Stimulated activated CD4-positive, alpha-beta T cell treated with anti-CD3 and anti-CD28 coated beads, Interleukin-1b, Interleukin-23, amount 100 ng/mL, for 1 hour (primary cell): ENCODE measurements at places on chromosomes 1 and 21.

- DNase-seq: no peak
These were observed 47.0 kb upstream of the BCAR3 start for GRCh38 chr1:93728480-93729131.

GRCh38 chr1:226615876-226616275 is 67.3 kb downstream of the STUM start:
- DNase-seq: no peak

DNA sequence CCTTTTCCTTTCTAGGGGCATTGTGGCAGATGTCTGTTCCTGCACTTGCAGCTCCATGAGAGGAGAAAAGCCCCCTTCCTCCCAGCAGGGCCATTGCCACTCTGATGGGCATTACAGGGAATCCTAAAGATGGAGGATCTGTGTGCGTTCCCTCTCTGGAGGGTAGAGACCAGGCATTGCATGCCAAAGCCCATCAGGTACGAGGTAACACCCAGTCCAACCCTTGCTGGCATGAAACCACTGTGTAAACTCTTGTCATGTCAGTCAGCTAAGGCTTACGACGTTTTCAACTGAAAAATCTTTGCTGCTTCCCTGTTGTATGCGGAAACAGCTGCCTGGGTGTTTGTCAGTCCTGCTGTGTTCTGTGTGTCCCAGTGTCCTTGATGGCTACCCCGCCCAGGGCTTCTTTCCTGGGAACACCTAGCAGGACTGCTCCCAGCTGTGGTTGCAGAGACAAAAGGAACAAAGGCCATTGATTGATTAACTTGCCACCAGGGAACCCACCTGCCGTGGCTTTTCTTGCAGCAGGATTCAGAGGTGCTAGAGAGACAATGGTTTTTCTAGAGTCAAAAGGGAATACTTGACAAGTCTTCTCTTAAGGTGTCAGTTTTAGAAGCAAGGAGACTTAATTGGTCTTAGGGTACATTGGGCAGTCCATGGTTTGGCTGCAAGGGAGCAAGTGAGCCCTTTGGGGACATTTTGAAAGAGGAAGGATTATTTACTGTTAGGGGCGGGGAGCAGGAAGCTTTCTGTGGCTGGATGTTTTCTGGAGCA is 24.6 kb downstream of the B3GALT5 start:
- no peak for DNase-seq

DNA sequence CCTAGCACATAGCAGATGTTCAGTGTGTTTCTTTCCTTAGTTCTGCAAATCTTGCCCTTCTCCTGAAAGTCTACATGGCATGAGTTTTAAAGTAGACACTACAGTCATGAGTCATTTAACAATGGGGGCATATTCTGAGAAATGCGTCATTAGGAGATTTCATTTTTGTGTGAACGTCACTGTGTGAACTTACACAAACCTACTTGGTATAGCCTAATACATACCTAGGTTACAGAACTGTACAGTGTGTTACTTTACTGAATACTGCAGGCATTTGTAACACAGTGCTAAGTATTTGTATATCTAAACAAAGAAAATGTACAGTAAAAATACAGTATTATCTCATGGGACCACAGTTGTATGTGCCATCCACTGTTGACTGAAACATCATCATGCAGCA is 10.0 kb downstream of the TTF2 start:
- DNase-seq: no peak

DNA sequence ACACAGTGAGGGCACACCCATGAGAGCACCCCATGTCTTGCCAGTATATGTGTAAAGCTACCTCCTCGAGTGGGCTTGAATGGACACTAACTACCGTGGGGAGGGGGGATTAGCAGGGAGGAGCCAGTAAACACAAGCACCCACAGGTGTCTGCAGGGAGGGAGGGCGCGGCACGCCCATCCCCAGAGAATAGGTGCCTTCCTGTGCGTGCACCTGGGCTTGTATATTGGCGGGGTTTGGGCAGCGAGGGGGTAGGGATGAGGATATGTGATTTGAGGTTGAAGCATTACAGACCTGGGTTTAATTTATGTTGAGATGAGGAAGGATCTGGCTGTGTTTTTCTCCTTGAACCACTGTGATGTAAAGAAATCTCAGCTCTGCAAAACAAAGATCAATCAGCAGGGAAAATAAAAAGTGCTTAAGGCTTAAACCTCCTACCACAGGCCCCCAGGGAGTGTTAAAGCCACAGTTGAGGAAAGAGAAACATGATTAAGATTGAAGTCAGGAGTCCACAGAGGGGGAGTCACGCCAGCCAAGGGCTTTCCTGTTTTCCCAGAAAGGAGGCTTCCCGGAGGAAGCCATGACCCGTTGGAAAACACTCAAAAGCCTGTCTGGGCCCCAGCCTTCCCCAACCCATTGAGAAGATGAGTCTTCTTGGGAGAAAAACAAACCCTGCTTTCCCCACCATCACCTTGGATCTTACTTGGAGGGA is 80.0 kb downstream of the CAMK2N1 start:
- no peak for DNase-seq

- DNase-seq: no peak
These were observed 69.6 kb downstream of the DYRK1A start for GRCh38 chr21:37436174-37436573.

GRCh38 chr21:36429947-36430546 is 44.9 kb downstream of the CHAF1B start:
- peak; percentile 14 for DNase-seq

- DNase-seq: no peak
These were observed 387.6 kb downstream of the PCP4 start for GRCh38 chr21:40254540-40255465.

DNA sequence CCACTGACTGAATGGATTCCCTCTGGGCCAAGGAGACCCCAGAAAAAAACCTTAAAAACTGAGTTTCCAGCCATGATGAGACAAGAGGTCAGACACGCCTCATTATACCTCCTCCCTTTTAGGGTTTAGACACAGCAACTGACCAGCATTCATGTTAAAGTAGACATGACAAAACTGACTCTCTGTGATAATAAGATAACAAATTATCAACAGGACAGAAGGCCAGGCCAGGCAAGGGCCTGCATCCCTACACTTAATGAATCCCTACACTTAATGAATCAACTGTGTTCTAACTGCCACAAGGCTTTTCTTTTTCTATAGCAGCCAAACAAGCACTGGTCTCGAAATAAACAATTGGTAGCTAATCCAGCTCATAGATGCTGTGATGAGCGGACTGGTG is 33.3 kb upstream of the FAM89A start:
- DNase-seq: no peak

- no peak for DNase-seq
These were observed 547 bp downstream of the FOXD2 start for GRCh38 chr1:47438165-47439016.

- DNase-seq: no peak
These were observed 55.3 kb downstream of the NTPCR start for GRCh38 chr1:233005703-233006102.

DNA sequence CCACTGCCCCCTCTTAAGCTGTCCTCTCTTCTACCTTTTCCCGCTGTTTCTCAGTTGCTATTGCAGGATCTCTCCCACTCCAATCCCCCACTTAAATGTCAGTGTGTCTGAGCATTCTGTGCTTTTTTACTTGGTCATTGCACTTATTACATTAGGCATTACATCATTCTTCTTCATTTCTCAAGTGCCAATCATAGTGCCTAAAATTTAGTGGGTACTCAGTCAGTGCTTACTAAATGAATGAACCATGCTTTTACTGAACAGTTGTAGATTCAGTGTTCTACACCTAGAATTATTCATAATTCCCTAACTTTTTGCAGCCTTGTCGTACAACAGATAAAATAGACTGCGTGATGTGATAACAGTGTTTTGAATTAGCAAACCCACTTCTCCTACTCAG is 19.4 kb downstream of the ARMH1 start:
- DNase-seq: no peak

DNA sequence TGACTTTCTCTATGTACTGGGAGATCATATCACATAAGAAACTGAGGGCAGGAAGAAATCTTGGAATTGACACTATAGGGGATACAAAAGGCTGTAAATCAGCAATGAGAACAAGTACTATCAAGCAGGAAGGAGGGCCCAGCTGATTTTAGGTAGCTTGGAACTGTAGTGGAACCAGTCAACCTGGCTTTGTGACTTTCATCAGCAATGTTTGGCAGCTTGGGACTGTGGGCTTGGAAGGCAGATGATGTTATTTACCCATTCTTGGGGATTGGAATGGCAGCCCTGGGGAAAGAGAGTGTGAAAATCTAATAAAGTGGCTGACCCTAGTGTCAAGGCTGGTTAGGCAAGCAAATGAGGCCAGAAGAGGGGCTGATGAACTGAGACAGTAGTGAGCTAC is 1073.3 kb downstream of the ADGRL2 start:
- DNase-seq: no peak

- DNase-seq: no peak
These were observed 85.3 kb downstream of the PSMG1 start for GRCh38 chr21:39097981-39098380.

DNA sequence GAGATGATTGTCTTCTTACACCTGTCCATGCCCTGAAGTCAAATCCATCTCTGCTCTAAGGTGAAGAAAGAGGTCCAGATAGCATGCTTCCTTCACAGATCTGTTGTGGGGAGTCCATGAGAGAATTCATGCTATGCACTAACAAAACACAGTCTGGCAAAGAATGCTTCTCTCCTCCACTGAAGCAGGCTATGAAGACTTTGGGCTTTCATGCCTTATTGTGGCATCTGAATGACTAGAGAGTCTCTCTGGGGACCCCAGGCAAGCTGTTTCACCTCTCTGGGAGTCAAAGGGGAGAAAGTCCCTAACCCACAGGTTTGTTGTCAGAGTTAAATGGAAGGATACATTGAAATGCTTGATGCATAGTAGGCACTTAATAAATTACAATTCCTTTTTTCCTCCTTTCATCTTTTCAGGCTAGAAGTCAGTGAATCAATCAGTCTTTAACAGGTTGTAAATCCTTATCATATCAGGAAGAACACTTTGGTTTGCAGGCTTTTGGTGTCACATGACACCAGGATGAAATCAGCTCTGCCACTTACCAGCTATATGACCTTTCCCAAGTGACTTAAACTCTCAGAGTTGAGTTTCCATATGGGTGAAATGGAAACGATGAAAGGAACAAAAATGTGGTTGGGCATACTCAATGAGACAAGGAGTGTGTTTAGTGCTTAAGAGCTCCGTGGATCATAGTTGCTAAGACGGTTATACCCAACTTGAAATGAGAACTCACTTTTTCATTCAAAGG is 200.1 kb upstream of the DAB1 start:
- DNase-seq: no peak

GRCh38 chr1:59204001-59204400 is 92.9 kb upstream of the FGGY start:
- DNase-seq: no peak

DNA sequence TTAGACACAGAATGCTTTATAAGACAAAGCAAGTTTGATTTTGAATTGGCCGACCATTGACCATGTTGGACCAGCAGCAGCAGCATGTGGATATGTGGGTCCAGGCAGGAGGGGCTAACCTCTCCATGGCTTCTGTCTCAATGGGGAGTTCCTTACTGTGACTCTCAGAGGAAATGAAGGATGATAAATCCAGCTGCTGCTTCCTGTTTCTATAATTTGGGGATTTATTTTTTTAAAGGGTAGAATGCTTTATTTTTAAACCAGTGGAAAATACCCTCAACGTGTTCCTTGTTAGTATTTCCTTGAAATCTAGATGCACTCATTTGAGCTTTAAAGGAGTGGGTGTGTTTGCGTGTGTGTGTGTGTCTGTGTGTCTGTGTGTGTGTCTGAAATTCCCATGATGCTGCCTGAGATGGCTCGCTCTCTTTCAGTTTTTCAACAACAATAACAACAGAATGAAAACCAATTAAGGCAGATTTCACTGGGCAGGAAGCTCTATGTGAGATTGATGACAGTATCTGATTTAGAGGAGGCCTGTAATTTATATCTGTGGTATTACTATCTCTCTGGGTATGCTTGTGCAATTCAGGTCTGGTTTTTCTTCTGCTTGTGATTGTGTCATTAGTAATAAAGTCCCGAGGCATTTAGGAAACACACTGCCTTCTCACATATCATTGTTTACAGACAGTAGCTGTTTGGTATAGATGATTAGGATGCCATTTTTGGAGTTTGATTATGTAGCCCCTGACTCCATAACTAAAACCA is 86.1 kb upstream of the ZNF326 start:
- no peak for DNase-seq

DNA sequence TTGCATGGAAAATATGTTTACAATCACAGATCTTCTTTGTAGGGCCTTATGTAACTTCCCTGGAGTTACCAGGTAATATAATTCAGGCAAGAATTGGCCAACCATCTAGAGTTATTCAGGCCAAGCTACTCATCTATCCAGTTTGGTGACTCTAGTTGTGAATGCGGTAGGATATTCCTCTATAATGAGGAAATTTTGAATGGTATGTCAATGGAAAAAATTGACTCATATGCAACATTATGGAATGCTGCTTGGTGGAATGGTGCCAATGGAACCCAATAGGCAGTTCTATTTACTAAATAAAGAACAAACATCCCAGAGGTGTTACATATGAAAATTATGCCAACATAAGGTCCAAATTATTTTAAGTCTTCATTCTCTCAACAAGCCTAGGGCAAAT is 5.6 kb upstream of the TNFSF18 start:
- DNase-seq: no peak

DNA sequence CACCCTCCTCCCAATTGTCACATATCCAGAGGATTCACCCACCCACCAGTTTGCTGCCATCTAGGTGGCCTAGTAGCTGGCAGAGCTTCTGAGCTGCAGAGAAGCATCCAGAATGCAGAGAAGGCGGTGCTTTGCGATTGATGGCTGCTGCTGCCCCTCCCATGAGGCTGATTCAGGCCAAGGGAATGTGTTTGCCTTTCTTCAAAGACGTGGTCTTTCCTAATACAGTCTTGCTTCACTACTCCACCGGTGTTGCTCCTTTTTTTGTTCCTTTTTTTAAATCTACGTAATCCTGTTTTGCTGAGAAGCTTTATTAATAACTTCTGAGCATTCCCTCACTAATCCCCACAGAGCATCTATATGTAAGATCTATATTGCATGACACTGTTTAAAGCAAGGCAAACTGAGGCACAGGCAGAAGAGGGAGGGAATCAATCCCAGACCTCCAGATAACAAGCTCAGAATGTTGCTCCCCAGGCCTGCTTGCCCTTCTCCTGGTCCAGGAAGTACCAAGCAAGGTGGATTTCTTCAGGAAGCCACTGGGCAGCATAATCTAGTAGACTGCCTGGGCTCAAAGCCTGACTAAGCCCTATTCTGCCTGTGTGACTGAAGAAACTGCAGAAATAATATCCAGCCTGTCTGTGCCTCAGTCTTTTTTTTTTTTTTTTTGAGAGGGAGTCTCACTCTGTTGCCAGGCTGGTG is 275.5 kb upstream of the FMN2 start:
- no peak for DNase-seq
